ENCODE measurements at places on chromosomes 3 and 15.

- no peak for DNase-seq
Measured at GRCh38 chr3:2526926-2527325, 428.3 kb downstream of the CNTN4 start.

DNA sequence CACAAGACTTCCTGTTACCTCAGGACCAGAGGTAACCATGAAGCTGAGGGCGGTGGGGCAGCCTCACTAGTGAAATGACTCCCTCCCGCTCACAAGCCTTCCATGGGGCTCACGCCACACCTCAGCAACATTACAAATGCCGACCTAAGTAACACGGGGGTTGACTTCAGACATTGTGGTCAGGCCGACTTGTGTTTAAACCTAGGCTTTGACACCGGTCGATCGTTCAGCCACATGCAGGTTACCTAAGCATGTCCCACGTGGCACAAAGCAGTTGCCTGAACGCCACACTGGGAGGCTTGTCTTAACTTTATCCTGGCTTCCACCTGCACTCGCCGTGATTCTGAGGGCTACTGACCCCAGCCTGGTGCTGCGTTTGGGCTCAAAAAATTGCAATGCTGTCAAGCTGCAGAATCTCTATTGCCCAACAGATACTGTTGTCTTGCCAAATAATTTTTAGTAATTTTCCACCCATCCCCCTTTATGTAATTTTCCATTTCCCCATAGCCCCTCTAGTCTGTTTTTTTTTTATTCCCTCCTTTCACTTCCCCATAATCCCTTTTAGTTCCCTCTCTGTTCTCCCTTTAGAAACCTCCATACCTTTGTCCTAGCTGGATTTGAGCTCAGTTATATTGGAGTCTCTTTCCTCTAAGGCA is 158.6 kb upstream of the RGMA start:
- DNase-seq: no peak

DNA sequence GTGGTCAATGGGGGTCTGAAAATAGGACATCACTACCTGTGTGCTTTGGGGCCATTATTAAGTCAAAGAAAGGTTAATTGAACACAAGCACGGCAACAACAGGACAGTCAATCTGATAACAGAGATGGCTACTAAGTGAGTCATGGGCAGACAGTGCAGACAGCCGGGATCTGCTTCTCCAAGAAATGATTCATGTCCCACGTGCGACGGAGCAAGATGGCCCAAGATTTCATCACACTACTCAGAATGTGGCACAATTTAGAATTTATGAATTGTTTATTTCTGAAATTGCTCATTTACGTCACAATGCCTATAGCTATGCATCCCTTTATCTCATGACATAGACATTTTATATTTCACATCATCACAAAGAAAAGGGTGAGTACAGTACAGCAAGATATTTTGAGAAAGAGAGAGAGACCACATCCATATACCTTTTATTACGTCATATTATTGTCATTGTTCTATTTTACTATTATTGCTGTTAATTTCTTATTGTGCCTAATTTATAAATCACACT is 770.6 kb upstream of the NR2F2 start:
- no peak for DNase-seq

DNA sequence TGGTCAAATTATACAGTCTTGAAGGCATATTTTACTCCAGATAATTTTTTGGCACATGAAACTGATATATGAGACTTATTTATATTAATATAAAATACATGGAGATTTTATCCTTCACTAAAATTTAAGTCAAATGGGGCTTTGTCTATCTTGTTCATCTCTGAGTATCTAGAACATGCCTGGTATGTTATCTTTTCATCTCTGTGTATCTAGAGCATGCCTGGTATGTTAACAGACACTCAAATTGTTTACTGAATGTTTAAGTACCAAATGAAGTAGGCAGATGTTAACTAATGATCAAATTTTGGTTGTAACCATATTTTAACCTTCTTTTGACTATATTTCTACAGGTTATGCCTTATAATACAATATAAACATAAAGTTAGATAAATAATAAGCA is 7.7 kb downstream of the GTF2A2 start:
- DNase-seq: no peak

GRCh38 chr15:74388363-74388951 is 21.0 kb upstream of the CYP11A1 start:
- DNase-seq: no peak

GRCh38 chr15:71455107-71455506 is 339.8 kb downstream of the THSD4 start:
- DNase-seq: no peak

GRCh38 chr3:144109944-144110343 is 138.3 kb downstream of the DIPK2A start:
- no peak for DNase-seq

- DNase-seq: no peak
Measured at GRCh38 chr3:122496508-122496907, 18.2 kb downstream of the KPNA1 start.

DNA sequence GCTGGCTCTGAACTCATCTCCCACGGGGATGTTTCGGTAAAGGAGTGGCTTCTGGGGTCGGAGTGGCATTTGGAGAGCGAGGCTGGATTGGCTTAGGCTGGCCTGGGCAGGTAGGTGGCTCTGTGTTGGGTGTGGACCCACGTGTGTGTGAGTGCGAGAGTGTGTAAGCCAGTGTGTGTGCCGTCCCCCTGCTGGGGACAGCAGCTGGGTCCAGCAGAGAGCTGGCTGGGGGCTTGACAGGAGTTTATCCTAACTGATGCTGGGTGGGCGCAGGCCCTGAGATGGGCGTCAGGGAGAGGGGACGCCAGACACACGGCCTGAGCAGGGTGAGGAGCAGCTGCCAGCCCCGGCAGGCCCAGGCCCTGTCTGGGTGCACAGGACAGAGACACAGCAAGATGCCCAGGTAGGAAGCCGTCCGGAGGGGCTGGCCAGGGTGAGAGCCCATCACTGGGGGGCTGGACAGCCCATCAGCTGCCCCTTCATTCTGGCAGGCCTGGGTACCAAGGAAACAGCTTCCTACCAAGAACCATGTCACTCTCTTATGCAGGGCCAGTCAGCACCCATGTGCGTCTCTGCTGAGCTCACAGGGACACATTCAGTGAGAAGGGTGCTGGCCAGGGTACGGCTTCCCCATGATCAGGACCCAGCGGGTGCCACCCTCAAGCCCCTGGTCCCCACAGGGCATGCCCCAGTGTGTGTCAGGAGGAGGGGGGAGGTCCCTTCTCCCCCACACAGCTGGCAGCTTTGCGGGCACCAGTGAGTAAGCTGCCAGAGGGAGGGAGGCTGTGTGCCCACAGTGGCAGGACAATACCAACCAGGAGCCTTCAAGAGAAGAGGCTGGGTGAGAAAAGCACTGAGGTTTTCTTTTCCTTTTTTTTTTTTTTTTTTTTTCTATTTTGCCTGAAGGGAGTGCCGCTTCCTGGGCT is 1.1 kb downstream of the PAK6 start:
- DNase-seq: no peak

DNA sequence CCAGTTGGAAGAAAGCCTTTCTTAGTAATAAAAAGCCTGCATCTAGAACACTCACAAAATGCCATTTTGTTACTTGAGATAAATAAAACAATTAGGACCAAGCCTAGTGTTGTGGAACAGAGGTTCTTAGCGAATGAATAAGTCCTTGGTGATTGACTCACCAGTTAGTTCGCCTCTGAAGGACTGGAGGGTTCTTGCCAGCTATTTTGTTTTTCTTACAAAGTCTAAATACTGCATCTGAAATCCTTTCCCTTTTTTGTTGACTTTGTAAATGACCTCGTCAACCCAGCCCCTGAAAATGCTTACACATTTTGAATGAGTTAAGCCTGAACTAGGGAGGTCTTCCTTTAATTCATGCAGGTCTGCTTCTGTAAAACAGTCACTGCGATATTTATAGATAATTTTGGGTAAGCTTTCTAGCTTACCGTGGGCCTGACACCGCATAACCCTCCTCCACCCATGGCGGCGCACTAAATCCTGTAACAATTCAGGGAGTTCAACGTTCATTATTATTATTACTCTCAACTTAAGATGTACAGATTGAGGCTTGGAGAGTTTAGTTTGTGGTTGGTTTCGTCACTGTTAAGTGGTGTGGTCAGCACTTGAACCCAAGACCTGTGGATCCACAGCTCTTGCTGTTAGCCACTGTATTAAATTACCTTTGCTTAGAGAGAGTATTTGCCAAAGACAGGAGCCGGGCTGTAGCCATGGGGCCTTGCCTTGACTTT is 45.0 kb upstream of the SACM1L start:
- DNase-seq: no peak

GRCh38 chr3:178536211-178537079 is at the start of gene KCNMB2:
KCNMB2 (plus strand) TSS chr3:178536436.
- DNase-seq: no peak

DNA sequence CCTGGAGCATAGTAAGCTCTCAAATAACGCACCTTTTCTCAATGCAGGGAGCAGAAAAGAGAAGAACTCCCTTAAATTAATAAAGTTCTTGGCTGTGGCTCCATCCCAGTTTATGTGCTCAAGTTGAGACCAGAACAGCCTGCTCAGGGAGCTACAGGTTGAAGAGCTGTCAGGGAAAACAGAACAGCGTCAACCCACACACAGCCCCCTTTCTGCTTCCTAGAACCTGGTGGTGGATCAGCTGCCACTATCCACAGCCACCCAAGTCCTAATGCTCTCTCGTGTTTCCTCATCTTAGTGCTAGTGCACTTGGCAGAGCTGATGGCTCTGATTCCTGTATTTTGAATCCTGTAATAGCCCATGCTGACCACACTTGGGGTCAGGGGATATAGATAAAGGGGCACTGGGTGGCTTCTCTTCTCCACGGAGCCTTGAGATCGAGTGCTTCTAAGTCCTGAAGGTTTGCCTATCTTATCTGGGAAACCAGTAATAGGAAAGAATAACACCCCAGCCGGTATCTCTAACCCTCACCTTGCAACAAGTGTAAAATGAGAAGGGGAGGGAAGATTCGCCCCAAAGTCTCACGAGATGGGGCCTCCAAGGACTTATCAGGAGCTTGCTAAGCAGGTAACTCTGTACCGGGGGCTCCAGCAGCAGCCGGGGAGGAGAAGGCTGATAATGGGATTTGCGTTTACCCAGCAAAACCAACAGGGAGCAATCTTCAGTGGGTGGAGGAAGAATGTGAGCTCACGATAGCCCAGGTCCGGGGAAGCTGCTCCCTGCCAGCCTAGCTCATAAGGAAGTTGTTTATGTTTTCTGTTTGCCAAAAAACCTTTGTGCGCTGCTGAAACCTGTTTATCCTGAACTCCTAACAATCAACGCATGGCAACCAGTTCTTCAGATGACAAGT is 136.2 kb upstream of the ICE2 start:
- no peak for DNase-seq

- no peak for DNase-seq
Measured at GRCh38 chr3:196012481-196012880, 69.4 kb downstream of the TFRC start.

Data from cardiac septum (tissue), 1 donor.